AG04449 (cell line): ENCODE measurements at places on chromosomes 13 and 19.

GRCh38 chr19:5262721-5263120 lies 77.9 kb downstream of the PTPRS start:
- no peak for DNase-seq

- no peak for DNase-seq
These were observed 12.2 kb upstream of the RELB start for GRCh38 chr19:44988896-44989556.

DNA sequence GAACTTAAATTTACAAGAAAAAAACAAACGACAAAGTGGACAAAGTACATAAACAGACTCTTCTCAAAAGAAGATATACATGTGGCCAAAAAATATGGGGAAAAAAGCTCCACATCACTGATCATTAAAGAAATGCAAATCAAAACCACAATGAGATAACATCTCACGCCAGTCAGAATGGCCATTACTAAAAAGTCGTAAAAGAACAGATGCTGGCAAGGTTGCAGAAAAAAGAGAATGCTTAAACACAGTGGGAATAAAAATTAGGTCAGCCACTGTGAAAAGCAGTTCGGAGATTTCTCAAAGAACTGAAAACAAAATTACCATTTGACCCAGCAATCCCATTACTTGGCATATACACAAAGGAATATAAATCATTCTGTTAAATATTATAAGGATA lies 132.7 kb downstream of the UGGT2 start:
- DNase-seq: no peak

DNA sequence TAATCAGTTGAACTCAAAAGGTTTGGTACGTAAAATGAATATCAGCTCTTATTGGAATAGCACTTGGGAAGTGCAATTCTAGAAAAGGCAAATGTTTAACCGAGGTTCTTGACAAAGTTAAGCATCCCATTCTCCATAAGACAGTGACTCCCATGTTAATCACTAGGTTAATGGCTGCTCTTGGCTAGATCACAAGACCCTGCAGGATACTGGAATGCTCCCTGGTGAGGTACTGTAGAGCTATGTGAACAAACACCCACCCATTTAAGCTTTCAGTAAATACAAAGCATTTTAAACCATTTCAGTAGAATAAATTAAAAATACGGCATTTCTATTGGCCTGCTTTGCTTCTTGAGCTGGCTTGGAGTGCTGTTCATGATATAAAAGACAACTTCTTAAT lies 56.5 kb downstream of the TDRD3 start:
- no peak for DNase-seq

DNA sequence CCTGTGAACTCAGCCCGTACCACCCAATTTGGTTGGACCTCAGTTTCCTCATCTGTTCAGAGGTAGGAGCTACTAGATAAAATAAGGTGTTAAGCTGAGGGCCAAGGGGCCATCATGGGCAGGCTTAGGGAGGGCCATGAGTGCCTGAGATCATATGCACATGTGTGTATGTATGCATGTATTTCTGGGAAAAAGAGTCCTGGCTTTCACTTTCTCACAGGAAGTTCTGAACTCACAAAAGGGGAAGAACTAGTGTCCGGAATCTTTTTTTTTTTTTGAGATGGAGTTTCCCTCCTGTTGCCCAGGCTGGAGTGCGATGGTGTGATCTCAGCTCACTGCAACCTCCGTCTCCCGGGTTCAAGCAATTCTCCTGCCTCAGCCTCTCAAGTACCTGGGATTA lies 18.9 kb downstream of the TGFB1 start:
- no peak for DNase-seq

- DNase-seq: no peak
These were observed 32.3 kb downstream of the LPAR6 start for GRCh38 chr13:48380581-48380980.

DNA sequence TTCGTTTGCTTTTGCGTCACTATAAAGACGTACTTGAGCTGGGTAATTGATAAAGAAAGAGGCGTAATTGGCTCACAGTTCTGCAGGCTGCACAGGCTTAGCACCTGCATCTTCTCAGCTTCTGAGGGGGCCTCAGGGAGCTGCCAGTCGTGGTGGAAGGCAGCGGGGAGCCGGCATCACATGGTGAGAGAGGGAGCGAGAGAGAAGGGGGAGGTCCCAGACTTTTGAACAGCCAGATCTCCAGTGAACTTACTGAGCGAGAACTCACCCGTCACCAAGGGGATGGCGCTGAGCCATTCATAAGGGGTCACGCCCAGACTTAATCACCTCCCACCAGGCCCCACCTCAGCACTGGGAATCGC lies 58.7 kb upstream of the F7 start:
- DNase-seq: no peak

DNA sequence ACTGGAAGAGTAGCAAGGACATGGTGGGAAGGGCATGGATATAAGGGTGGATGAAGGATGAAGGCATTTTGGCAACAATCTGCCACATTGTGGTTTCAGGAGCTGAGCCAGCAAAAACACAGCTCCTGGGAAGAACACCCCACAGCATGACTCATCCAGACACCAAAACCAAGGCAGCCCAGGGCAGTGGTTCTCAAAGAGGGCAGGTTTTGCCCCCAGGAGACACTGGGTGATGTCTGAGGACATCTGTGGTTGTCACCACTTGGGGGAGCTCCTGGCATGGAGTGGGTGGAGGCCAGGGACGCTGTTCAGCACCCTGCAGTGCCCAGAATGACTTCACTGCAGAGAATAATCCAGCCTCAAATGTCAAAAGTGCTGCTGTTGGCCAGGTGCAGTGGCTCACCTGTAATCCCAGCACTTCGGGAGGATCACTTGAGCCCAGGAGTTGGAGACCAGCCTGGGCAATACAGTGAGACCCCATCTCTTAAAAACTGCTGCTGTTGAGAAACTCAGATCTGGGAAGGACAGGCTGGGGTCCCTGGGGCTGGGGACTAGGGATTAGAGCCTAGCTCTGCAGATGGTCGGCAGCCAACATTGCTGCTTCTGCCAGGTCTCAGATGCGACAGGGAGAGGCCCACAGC lies 16.1 kb downstream of the ZFR2 start:
- peak; percentile 17 for DNase-seq

DNA sequence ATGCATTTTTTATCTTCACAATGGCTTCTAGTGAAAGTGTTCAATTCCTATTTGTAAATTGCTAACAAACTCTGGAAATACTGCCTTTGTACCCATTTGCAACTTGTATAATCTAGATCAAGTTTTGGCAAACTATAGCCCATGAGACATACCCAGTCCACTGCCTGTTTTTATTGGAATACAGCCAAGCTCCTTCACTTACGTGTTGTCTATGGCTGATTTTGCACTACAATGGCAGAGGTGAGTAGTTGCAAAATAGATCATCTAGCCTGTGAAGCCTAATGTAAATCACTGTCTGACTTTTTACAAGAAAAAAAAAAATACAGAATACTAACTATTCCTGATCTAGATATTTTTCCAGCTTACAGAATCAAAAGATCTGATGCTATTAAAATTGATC lies 37.1 kb downstream of the DZIP1 start:
- DNase-seq: no peak

GRCh38 chr19:46426506-46427162 lies 2.1 kb downstream of the PNMA8C start:
- DNase-seq: no peak

- no peak for DNase-seq
These were observed 35.3 kb upstream of the NPAS1 start for GRCh38 chr19:46984077-46985010.

- peak; percentile 3 for DNase-seq
These were observed 8.6 kb upstream of the CEACAM6 start for GRCh38 chr19:41746593-41747227.
